ENCODE measurements at places on chromosomes 12 and 14.

DNA sequence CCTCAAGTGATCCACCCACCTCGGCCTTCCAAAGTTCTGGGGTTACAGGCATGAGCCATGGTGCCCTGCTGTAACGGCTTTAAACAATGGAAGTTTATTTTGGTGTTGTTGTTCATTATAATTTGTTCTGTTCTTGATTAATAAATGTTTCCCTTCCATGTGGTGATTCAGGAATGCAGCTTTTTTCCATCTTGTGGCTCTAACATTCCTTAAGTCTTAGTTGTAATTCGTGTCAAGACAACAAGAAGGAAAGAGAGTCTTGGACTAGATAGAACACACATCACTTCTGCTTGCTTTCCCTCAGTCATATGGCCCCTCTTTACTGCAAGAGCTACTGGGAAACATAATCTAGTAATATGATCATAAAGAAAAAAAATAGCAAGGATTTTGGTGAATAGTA lies 211.6 kb downstream of the SLC6A15 start:
- no peak for DNase-seq

DNA sequence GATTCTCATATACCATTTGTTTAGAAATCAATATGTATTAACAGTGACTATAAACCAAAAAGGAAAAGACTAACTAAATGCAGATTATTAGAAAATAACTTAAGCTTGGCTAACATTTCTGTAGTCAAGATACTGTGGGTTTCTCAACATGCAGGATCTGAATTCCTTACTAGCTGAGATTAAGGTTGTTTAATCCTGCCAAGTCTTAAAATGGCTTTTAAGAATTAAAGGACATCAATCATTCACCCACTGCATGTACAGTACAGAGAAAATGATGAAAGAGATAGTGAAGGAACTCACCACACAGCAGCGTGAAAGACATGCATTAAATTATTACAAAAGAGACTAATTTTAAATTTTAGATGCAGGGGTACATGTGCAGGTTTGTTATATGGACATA lies 3.8 kb downstream of the ACSS3 start:
- DNase-seq = no peak

- no peak for DNase-seq
Observed at GRCh38 chr14:89845346-89845745, 109.2 kb downstream of the EFCAB11 start.

- DNase-seq = no peak
Observed at GRCh38 chr12:75698052-75698451, 186.6 kb upstream of the KRR1 start.

DNA sequence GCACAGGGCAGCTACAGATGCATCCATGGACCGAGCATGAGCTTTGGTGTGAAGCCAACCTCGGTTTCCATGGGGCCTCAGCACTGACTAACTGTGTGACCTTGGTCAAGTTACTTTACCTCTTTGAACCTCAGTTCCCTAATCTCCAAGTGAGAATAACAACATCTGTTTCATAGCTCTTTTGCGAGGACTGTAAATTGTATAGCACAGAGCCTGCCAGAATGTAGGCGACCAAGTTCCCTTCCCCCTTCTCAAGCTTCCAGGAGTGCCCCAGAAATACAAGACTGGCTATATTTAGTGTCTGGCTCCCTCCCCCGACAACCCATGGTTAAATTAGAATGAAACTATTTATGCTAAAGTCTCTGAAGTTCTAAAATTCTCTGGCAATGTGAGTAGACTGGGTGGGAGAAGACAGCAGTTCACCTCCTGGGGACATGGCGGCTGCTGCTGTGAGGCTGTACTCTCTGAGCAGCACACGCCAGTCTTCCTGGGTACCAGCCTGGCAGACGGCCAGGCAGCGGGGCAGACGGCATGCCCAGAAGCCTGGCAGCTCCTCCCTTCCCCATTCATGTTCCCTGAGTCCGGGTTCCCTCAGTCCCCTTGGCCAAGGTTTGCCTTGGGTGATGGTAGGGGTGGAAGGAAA lies 22.0 kb upstream of the TMED10 start:
- no peak for DNase-seq

GRCh38 chr12:56867216-56867615 lies 67.0 kb downstream of the SDR9C7 start:
- no peak for DNase-seq

- DNase-seq = no peak
Observed at GRCh38 chr12:109020146-109020795, 597 bp downstream of the SVOP start.

- DNase-seq = no peak
Observed at GRCh38 chr14:24329073-24329663, 5.7 kb downstream of the ADCY4 start.

DNA sequence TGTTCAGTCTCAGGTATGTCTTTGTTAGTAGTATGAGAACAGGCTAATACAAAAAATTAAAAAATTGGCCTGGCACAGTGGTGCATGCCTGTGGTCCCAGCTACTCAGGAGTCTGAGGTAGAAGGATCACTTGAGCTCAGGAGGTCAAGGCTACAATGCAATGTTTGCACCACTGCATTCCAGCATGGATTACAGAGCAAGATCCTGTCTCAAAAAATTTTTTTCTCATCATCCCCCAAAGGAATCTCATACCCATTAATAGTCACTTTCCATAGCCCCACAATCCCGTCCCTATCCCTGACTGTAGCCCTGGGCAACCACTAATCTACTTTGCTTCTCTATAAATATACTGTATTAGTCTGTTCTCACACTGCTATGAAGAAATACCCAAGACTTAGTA lies 57.8 kb downstream of the TTC8 start:
- no peak for DNase-seq

All from NCI-H446 (cell line).